Effector memory CD4-positive, alpha-beta T cell (primary cell): ENCODE measurements at places on chromosomes 2 and 18.

- H3K27me3 ChIP-seq = no peaks in the 10 kb centered on the region
- no peaks in the 10 kb centered on the region for H3K4me1 ChIP-seq
- no peak for DNase-seq
- no peak overlapping the region for H3K27ac ChIP-seq
- H3K4me3 ChIP-seq = no peak overlapping the region
These were observed 21.4 kb upstream of the MLPH start for GRCh38 chr2:237465515-237466148.

DNA sequence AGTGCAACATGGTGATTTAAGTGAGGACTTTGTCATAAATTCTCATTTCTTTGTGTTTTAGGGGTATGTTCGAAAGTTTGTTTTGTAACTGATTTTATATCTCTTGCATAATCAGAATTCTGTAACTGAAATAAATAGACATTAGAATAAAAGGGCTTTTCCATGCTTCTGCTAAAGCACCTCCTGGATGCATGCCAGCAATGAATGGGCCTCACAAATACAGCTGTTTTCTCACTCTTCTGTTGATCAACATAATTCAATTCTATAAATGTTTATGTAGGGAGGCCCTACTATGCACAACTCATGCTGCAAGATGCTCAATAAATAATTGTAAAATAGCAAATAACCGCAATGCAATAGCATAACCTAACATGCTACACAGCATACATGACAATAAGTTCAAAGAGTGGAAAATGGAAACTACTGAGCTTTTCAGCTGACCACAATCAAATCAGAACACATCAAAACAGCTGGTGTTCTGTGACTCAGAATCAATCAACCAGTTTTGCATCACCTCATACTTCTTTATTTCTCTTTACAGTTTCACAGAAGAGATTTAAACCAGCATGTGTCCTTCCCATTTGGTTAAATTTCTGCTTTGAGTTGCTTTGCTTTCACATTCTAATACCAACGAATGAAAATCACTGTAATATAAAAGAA is 11.0 kb downstream of the CDH7 start:
- DNase-seq = no peak
- H3K4me1 ChIP-seq = no peaks in the 10 kb centered on the region
- H3K27me3 ChIP-seq = no peaks in the 10 kb centered on the region
- H3K27ac ChIP-seq = no peak overlapping the region
- H3K36me3 ChIP-seq = no peaks in the 10 kb centered on the region

- no peaks in the 10 kb centered on the region for H3K36me3 ChIP-seq
- no peaks in the 10 kb centered on the region for H3K4me1 ChIP-seq
- no peaks in the 10 kb centered on the region for H3K27me3 ChIP-seq
- no peak for DNase-seq
- no peak overlapping the region for H3K4me3 ChIP-seq
These were observed 109.0 kb downstream of the AQP4 start for GRCh38 chr18:26756556-26756955.

- peaks cover 50% of the 10 kb centered on the region for H3K4me1 ChIP-seq
- H3K27me3 ChIP-seq = no peaks in the 10 kb centered on the region
These were observed 121.2 kb downstream of the DPP4 start for GRCh38 chr2:161952783-161953191.

DNA sequence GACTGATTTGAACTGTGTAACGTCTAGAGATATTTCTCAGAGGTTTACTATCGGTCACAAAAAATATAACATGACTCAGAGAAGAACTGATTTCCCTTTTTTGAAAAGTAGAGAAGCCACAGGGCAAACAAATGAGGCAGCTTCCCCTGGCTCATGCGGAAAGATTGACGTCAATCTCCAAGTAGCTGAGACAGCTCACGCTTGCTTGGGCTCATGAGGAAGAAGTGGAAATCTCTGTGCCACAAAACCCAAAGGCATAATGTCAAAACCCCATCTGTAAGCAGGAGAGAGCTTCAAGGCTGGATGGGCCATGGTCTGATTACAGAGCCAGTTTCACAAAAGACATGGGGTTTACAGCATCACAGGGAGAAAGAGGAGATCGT is 188.1 kb downstream of the ARL4C start:
- no peaks in the 10 kb centered on the region for H3K27me3 ChIP-seq
- H3K36me3 ChIP-seq = no peaks in the 10 kb centered on the region
- peaks cover 14% of the 10 kb centered on the region for H3K4me1 ChIP-seq
- H3K27ac ChIP-seq = peak overlapping the region; percentile 81

GRCh38 chr2:233115121-233115520 is 55.0 kb downstream of the INPP5D start:
- H3K36me3 ChIP-seq = peaks cover 20% of the 10 kb centered on the region
- peaks cover 6% of the 10 kb centered on the region for H3K4me1 ChIP-seq
- DNase-seq = no peak

DNA sequence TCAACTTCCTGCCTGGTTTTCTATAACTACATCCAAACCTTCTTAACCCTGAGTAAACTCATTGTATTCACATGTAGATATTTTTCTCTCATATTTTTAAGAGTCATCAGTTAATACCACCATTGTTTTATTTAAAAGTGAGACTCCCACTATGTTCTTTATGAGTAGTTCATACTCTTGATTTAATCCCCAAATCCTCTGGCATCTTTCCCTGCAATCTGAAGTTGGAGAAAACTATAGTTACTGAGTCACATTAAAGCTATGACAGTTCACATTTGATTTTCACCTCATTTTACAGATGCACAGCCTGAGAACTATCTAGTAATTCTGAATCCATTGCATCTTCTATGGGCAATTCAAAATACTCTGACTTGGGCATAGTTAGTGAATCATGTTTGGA is 1358.7 kb upstream of the NRXN1 start:
- H3K36me3 ChIP-seq = no peaks in the 10 kb centered on the region
- H3K4me3 ChIP-seq = no peak overlapping the region
- no peaks in the 10 kb centered on the region for H3K27me3 ChIP-seq
- H3K4me1 ChIP-seq = no peaks in the 10 kb centered on the region

GRCh38 chr2:145622285-145622684 is 1102.4 kb upstream of the ZEB2 start:
- no peak for DNase-seq
- no peak overlapping the region for H3K27ac ChIP-seq
- no peaks in the 10 kb centered on the region for H3K27me3 ChIP-seq
- H3K36me3 ChIP-seq = no peaks in the 10 kb centered on the region
- H3K4me1 ChIP-seq = no peaks in the 10 kb centered on the region

- H3K4me1 ChIP-seq = no peaks in the 10 kb centered on the region
- H3K4me3 ChIP-seq = no peak overlapping the region
- DNase-seq = no peak
- H3K36me3 ChIP-seq = no peaks in the 10 kb centered on the region
These were observed 53.5 kb downstream of the ATP8B1 start for GRCh38 chr18:57749604-57749970.

DNA sequence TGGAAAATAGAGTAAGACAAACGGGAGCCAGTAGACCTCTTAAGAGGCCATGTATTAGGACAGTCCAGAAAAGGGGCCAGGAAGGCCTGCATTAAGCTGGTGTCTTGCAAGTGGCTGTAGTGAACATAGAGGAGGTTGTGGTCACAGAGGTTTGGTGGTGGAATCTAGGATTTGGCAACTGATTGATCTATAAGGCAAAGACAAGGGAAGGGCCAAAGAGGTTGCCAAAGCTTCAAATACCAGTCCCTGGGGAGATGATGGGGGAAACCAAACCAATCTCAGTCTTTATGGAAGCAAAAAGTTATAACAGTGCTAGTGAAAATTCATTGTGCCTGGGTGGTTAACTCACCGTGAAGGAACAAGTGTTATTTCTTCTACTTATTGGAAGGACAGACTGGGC is 28.7 kb upstream of the RTN4 start:
- no peak overlapping the region for H3K4me3 ChIP-seq
- H3K4me1 ChIP-seq = no peaks in the 10 kb centered on the region
- H3K27me3 ChIP-seq = no peaks in the 10 kb centered on the region
- H3K27ac ChIP-seq = no peak overlapping the region

DNA sequence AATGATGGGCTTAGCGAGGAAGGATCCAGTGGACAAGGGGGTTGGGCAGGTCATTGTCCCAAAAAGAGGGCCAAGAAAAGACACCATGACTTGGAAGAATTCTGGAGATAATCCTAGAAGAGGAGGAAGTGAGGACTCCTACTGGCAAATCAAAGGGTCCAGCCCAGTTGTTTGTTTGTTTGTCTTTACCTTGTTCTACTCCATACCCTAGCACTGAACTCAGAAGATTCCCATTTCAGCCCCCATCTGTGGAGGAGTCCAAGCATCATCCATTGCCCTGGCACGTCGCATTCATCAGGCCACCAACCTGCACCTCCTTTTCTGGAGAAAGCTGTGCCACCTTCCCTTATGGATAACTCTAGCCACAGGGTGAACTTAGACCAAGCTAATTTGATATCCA is 326.2 kb downstream of the EN1 start:
- H3K4me3 ChIP-seq = no peak overlapping the region
- no peak overlapping the region for H3K27ac ChIP-seq

GRCh38 chr2:140654565-140654964 is 1476.3 kb downstream of the LRP1B start:
- no peak for DNase-seq
- no peaks in the 10 kb centered on the region for H3K27me3 ChIP-seq

GRCh38 chr2:182929972-182930371 is 63.5 kb upstream of the FRZB start:
- no peak for DNase-seq
- H3K4me1 ChIP-seq = no peaks in the 10 kb centered on the region
- H3K27ac ChIP-seq = no peak overlapping the region
- H3K27me3 ChIP-seq = no peaks in the 10 kb centered on the region

DNA sequence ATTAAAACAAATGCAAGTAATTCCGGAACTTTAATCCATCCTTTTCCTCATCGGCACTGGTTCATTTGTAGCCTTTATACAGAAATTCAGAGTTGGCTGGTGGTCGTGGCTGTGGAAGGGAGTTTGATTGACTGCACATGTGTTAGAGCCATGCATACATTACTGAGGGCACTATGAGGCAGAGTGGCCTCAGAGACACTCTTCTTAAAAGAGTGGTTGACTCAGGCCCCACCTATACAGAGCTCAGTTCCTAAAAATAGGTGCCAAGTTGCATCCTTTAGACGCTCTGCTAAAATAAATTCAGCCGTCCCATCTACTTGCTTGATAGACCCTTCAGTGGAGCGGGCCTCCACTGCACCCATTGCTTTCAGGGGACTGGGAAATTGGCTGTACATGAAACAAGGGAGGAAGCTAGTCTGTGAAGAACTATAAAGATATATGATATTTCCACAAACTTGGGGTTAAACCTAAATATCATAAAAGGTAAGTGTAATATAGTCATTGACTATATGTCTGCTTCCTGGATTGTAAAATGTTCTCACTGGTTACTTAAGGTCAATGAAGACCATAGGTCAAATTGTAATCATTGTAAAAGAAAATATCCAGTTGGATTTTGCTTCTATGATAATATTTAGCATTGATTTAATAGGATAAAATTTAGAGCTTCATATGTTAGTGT is 298.9 kb downstream of the XIRP2 start:
- no peak for DNase-seq
- H3K4me1 ChIP-seq = no peaks in the 10 kb centered on the region
- H3K27ac ChIP-seq = no peak overlapping the region
- H3K27me3 ChIP-seq = no peaks in the 10 kb centered on the region

DNA sequence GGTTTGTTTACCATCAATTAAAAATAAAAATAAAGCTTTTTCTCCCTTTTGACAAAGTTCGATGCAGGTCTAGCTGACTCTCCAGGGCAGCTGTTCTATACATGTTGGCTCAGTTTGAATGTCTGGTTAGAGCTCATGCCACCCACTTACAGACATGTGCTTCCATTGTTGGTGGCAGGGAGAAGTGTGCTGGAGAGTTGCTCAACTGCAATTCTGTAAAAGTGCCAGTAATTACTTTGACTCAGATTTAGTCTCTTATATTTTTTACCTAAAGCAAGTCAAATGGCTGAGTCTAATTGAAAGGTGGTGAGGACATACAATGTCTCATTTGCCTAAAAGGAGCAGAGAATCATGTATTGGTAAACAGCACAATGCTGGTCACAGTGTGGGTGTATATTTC is 609.1 kb upstream of the SYT4 start:
- H3K36me3 ChIP-seq = no peaks in the 10 kb centered on the region
- no peaks in the 10 kb centered on the region for H3K4me1 ChIP-seq
- no peak overlapping the region for H3K27ac ChIP-seq

DNA sequence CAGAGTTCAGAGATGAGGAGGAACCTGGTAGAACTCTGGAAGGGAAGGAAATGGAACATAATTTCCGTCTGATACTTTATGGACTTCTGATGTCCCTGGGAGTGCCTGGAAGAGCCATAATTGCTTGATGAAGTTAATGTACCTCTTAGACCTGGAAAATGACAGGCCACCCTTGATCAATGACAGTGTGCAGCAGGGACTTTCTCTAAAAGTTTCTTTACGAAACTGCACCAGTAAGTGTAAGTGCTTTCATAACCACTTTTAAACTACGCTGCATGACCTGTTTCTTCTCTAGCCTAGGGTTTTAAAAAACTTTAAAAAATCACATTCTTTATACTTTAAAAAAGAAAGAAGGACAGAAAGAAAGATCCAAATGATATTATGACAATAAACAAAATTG is 164.5 kb downstream of the LPIN1 start:
- no peak overlapping the region for H3K4me3 ChIP-seq
- H3K36me3 ChIP-seq = no peaks in the 10 kb centered on the region
- H3K27ac ChIP-seq = no peak overlapping the region
- H3K4me1 ChIP-seq = no peaks in the 10 kb centered on the region

- no peak overlapping the region for H3K27ac ChIP-seq
- no peak overlapping the region for H3K4me3 ChIP-seq
- DNase-seq = no peak
- H3K36me3 ChIP-seq = no peaks in the 10 kb centered on the region
- H3K27me3 ChIP-seq = no peaks in the 10 kb centered on the region
- peaks cover 5% of the 10 kb centered on the region for H3K4me1 ChIP-seq
These were observed 44.1 kb downstream of the MTCL1 start for GRCh38 chr18:8749492-8749891.

DNA sequence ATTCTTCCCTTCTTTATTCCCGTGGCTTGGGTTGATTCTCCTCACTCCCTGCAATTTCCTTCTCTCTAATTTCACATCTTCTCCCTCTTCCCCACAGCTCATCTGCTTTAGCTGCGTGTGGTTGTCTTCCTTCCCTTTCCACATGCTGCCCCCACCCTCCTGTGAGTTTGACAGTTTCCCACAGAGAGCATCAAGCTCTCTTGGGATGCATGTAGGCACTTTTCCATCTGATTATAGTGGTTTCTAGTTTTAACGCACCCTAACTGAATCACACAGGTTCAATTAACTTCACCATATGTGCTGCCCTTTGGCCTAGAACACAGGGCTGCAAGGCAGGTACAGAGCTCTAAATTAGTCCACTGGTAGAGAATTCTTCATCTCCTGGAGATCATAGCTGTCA is 110.5 kb downstream of the TACR1 start:
- no peak for DNase-seq
- no peaks in the 10 kb centered on the region for H3K4me1 ChIP-seq
- H3K36me3 ChIP-seq = no peaks in the 10 kb centered on the region
- no peak overlapping the region for H3K27ac ChIP-seq

DNA sequence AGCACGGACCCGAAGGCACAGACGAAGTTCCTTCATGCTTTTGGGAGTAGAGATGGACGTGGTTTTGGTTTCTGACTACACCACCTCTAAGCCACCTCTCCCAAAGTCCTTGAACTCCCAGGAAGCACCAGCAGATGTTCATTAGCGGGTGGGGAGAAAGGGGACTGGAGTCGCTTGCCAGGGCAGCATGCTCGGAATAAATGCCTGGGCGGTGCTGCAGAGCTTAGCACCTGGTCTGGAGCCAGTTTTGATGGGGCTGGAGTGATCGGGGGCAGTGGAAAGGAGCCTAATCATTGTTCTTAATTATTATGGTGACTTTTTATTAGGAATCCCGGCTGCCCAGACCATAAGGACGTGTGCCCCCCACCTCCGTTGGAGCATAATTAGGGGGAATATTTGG is 220.8 kb downstream of the TFCP2L1 start:
- no peaks in the 10 kb centered on the region for H3K36me3 ChIP-seq
- no peak overlapping the region for H3K27ac ChIP-seq
- no peak overlapping the region for H3K4me3 ChIP-seq
- no peak for DNase-seq
- H3K4me1 ChIP-seq = no peaks in the 10 kb centered on the region
- H3K27me3 ChIP-seq = no peaks in the 10 kb centered on the region
